ENCODE measurements at places on chromosomes 1 and 21. TPM values are rescaled to one million over a fixed set of nuclear protein-coding genes. Genes with fewer than 3 reads are reported as not detected.

PROK1 gene
- 0.95 TPM for total RNA-seq

AVPR1B gene
- not detected for total RNA-seq

AJAP1 gene
- total RNA-seq: 2.2 TPM

CLCNKB gene
- 2.9 TPM for total RNA-seq

KRTAP13-2 gene
- total RNA-seq: not detected

OR6N1 gene
- total RNA-seq: not detected

GRCh38 chr21:27426196-27426595 is 459.3 kb upstream of the ADAMTS5 start:
- no peak for DNase-seq
- H3K27me3 ChIP-seq: no peaks in the 10 kb centered on the region
- H3K4me1 ChIP-seq: peaks cover 24% of the 10 kb centered on the region
- H3K36me3 ChIP-seq: peaks cover 2% of the 10 kb centered on the region
- H3K27ac ChIP-seq: peak overlapping the region; percentile 48

DNA sequence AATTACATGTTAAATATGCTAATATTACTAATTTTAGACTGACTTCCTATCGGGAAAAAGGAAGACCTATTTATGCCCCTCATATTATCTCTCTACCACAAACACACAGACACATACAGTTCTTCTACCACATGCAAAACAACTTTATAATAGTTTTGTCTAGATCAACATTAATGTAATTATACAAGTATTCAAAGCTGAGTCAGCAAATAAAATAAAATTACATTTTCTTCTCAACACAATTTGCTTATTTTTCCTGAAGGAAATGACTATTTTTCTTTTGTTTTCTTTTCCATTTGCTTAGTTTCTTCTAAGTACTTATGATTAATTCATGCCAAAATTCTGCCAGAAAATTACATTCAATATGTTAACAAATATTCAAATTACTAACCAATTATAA is 654.2 kb downstream of the AMY1C start:
- H3K27me3 ChIP-seq: no peaks in the 10 kb centered on the region
- no peak overlapping the region for H3K4me3 ChIP-seq
- H3K36me3 ChIP-seq: no peaks in the 10 kb centered on the region
- H3K27ac ChIP-seq: no peak overlapping the region
- peaks cover 2% of the 10 kb centered on the region for H3K4me1 ChIP-seq

- no peak for DNase-seq
- H3K36me3 ChIP-seq: no peaks in the 10 kb centered on the region
- H3K4me3 ChIP-seq: no peak overlapping the region
- H3K27me3 ChIP-seq: no peaks in the 10 kb centered on the region
- no peak overlapping the region for H3K27ac ChIP-seq
Observed at GRCh38 chr21:39062196-39062595, 121.1 kb downstream of the PSMG1 start.

DNA sequence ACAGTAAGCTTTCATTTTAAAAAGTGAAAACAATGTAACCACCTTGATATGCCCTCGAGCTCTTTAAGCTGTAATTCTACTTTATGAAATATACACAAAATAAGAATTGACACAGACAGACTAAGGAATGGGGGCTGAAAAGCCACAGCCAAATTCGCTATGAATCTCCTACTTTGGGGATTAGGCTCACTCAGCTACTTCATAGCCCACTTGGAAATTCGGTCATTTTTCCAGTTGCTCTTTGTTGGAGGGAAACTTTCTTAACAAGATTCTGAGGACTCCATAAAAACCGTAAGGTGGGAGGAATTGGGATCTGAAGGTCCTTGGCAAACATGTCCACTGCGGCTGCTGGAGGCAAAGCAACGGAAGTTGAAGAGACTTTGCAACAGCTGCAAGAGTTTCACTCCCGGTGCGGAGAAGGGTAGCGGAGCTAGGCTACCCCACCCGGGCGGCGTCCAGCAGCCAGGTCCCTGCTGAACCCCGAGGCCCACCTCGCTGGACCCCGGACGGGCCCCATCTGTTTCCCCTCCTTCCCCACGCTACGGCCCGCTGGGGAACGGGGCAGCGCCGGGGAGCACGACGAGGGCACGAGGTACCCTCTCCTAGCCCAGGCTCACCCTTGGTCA is 634 bp downstream of the MYCBP start:
- H3K4me1 ChIP-seq: peaks cover 11% of the 10 kb centered on the region
- no peak for DNase-seq
- H3K36me3 ChIP-seq: peaks cover 2% of the 10 kb centered on the region
- peak overlapping the region; percentile 95 for H3K4me3 ChIP-seq
- peak overlapping the region; percentile 53 for H3K27ac ChIP-seq

GRCh38 chr1:2073382-2074230 is 23.4 kb downstream of the PRKCZ start:
- H3K36me3 ChIP-seq: peaks cover 24% of the 10 kb centered on the region
- no peak overlapping the region for H3K4me3 ChIP-seq
- H3K4me1 ChIP-seq: peaks cover 8% of the 10 kb centered on the region
- DNase-seq: no peak

- no peaks in the 10 kb centered on the region for H3K27me3 ChIP-seq
- no peaks in the 10 kb centered on the region for H3K36me3 ChIP-seq
- H3K4me3 ChIP-seq: no peak overlapping the region
Observed at GRCh38 chr1:188937965-188938551, 1539.6 kb downstream of the BRINP3 start.

GRCh38 chr1:205537386-205538018 is 33.0 kb downstream of the CDK18 start:
- no peak overlapping the region for H3K4me3 ChIP-seq
- no peak overlapping the region for H3K27ac ChIP-seq
- H3K27me3 ChIP-seq: peaks cover 17% of the 10 kb centered on the region
- no peaks in the 10 kb centered on the region for H3K36me3 ChIP-seq

- no peaks in the 10 kb centered on the region for H3K36me3 ChIP-seq
- H3K27ac ChIP-seq: no peak overlapping the region
- H3K27me3 ChIP-seq: peaks cover 39% of the 10 kb centered on the region
- no peak for DNase-seq
- no peak overlapping the region for H3K4me3 ChIP-seq
- peaks cover 8% of the 10 kb centered on the region for H3K4me1 ChIP-seq
Observed at GRCh38 chr1:230569201-230569600, 73.1 kb upstream of the COG2 start.

DNA sequence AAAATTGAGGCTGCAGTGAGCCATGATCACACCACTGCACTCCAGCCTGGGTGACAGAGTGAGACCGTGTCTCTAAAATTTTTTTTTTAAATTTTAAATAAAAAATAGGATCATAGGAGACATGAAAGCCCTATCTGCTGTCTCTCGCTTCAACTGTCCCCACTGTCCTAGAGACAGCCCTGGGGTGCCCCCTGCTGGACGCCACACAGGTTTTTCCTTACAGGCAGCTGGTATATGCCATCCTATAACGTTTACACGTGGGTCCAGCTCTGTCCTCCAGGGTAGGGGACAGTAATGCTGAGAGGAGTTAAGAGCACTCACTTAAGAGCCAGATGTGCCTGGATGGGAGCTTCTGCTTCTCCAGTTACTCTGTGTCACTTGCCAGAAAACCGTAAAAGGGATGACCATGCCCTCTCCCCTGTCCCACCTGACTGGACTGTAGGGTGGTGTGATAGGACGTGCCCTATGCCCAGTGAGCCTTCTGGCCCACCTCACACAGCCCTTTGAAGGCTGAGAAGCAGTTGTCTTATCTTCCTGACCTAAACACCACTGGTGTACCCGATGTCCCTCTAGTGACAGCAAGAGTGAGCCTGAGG is 8.5 kb downstream of the FBXO2 start:
- H3K36me3 ChIP-seq: no peaks in the 10 kb centered on the region
- H3K27me3 ChIP-seq: peaks cover 43% of the 10 kb centered on the region
- H3K4me1 ChIP-seq: peaks cover 4% of the 10 kb centered on the region
- peak; percentile 64 for DNase-seq
- H3K27ac ChIP-seq: no peak overlapping the region

GRCh38 chr1:184188037-184188436 is 136.5 kb downstream of the TSEN15 start:
- H3K36me3 ChIP-seq: no peaks in the 10 kb centered on the region
- no peak overlapping the region for H3K27ac ChIP-seq
- H3K27me3 ChIP-seq: no peaks in the 10 kb centered on the region
- DNase-seq: no peak

DNA sequence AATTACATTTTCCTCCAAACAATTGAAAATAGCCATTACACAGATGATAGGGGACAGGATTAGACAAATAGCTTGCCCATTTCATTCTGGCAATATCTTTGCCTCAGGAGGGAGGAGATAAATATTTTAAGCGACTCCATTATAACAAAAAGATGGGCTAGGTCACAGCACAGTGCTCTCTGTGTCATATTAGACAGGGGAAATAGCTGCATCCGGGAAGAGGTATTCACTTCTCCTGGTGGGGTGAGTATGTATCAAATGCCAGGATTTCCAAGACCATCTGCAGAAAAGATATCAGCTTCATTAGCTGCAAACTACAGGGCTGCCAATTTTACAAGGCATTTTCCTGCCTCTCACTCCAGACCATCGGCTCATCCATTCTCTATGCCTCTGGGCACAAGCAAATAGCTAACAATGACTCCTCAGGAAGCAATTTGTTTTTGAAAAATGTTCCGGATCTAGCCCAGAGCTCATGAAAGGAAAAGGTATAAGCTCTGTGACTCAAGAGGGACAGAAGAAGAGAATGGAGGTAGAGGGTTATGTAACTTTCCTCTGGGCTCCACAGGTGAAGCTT is 41.9 kb upstream of the ANGPTL7 start:
- H3K4me1 ChIP-seq: peaks cover 6% of the 10 kb centered on the region
- no peak overlapping the region for H3K4me3 ChIP-seq

GRCh38 chr1:9912264-9912936 is 2.3 kb upstream of the CTNNBIP1 start:
- no peaks in the 10 kb centered on the region for H3K27me3 ChIP-seq
- H3K4me1 ChIP-seq: peaks cover 29% of the 10 kb centered on the region
- peak overlapping the region; percentile 82 for H3K27ac ChIP-seq
- peak overlapping the region; percentile 49 for H3K4me3 ChIP-seq
- no peak for DNase-seq

DNA sequence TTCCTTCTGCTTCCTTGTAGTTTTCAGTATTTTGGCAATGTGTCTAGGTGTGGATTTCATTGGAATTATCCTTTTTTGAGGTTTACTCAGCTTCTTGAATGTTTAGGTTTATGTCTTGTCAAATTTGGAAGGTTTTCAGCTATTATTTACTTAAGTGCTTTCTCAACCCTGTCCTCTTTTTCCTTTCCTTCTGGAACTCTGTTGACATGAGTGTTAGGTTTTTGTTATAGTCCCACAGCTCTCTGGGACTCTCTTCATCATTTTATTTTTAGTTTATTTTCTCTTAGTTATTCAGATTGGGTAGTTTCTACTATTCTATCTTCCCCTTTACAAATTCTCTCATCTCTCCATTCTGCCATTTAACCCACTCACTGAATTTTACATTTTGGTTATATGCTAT is 63.1 kb upstream of the GPR88 start:
- DNase-seq: no peak
- no peak overlapping the region for H3K27ac ChIP-seq
- no peak overlapping the region for H3K4me3 ChIP-seq
- H3K27me3 ChIP-seq: no peaks in the 10 kb centered on the region
- peaks cover 16% of the 10 kb centered on the region for H3K36me3 ChIP-seq

DNA sequence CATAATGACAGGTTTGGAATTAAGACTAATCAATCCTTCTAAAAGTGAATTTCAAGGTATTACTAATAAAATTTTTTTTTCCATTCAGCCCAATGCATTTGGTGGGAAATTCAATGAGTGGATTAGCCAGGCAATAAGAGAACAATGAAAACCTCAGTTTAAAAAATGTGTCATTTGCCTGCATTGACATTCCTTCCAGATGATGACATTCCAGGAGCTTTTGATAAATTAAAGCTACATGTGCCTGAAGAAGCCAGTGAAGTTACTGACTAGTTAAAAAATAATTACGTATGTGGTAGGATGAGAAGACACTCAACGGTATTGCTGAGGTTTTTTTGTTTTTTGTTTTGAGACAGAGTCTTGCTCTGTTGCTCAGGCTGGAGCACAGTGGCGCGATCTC is 37.9 kb upstream of the RC3H1 start:
- no peak overlapping the region for H3K4me3 ChIP-seq
- no peak for DNase-seq
- H3K27ac ChIP-seq: no peak overlapping the region
- no peaks in the 10 kb centered on the region for H3K36me3 ChIP-seq
- no peaks in the 10 kb centered on the region for H3K4me1 ChIP-seq
- no peaks in the 10 kb centered on the region for H3K27me3 ChIP-seq

- H3K27me3 ChIP-seq: no peaks in the 10 kb centered on the region
- peaks cover 3% of the 10 kb centered on the region for H3K4me1 ChIP-seq
- no peak overlapping the region for H3K4me3 ChIP-seq
Observed at GRCh38 chr1:171292799-171293198, 21.2 kb upstream of the FMO4 start.

DNA sequence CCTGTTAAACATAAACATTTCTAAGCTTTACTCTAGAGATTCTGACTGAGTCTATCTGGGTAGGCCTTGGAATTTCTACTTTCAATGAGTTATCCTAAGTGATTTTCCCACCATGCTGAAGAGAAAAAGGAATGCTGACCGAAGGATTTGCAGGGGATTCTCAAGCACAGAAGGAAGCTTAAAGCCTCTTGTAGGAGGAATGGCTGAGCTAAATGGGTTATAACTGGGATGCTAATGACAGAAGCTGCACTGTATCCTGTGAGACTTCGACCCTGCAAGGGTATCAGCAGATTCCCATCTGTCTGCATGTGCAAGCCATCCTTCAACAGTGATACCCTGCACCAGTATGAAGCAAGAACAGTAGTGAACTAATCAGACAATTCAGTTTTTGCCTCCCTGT is 35.4 kb downstream of the SLC35D1 start:
- H3K4me3 ChIP-seq: no peak overlapping the region
- DNase-seq: no peak
- H3K36me3 ChIP-seq: peaks cover 13% of the 10 kb centered on the region
- H3K27me3 ChIP-seq: no peaks in the 10 kb centered on the region
- peaks cover 27% of the 10 kb centered on the region for H3K4me1 ChIP-seq
- H3K27ac ChIP-seq: peak overlapping the region; percentile 89

GRCh38 chr1:22646384-22646783 is 3.0 kb downstream of the C1QC start:
- DNase-seq: no peak
- no peak overlapping the region for H3K27ac ChIP-seq
- peaks cover 5% of the 10 kb centered on the region for H3K27me3 ChIP-seq
- H3K36me3 ChIP-seq: no peaks in the 10 kb centered on the region
- no peaks in the 10 kb centered on the region for H3K4me1 ChIP-seq
